Activated CD4-positive, alpha-beta T cell treated with anti-CD3 and anti-CD28 coated beads, Interleukin-2, amount 50 U/mL, for 48 hours (primary cell): ENCODE measurements at places on chromosomes 16 and 17.

- DNase-seq, result no peak
Measured at GRCh38 chr17:299546-299945, 53.1 kb downstream of the RPH3AL start.

DNA sequence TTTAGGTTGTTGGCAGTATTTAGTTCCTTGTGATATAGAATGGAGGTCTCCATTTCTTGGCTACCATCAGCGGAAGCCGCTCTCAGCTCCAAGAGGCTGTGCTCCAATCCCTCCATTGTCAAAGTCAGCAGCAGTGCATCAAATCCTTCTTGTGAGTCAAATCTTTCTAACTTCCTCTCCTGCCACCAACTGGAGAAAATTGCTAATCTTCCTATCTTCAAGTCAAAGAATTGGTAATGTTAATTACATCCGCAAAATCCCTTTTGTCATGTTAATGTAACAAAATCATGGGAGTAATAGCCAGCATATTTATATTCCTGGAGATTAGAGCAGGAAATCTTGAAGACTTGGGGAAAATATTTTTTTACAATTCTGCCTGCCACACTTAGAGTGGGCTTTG is 436.4 kb upstream of the DYNLRB2 start:
- no peak for DNase-seq

- no peak for DNase-seq
Measured at GRCh38 chr16:59144841-59145240, 410.7 kb upstream of the GOT2 start.

DNA sequence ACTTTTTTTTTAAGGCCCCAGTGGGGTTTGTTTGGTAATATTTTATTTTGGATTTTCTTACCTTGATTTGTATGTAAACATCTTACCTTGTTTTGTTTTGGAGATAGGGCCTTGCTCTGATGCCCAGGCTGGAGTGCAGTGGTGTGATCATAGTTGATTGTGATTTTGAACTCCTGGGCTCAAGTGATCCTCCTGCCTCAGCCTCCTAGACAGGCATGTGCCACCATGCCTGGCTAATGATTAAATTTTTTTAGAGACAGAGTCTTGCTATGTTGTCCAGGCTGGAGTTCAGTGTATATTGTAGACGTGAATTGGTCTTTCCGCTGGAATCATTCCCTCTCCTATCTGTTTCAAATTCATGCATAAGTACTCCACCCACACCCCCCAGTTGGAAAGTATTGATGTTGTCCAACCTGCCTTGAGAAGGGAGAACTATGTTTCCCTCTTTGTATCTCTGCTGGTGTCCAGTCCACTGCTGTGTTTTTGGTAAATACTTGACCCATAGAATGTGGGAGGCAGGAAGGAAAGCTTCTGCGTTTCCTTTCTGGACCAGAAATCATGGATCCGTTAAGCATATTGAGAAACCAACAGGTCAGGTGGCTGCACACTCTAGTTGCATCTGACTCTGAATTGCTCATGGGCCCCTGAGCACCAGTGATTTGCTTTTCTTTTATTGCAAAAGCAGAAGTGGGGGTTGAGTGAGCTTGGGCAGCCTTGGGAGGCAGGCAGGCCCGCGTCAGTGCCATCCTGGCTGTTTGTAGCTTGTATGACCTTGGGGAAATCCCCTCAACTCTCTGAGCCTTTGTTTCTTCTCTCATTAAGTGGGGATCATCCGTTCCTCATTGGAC is 25.0 kb downstream of the RMI2 start:
- no peak for DNase-seq

DNA sequence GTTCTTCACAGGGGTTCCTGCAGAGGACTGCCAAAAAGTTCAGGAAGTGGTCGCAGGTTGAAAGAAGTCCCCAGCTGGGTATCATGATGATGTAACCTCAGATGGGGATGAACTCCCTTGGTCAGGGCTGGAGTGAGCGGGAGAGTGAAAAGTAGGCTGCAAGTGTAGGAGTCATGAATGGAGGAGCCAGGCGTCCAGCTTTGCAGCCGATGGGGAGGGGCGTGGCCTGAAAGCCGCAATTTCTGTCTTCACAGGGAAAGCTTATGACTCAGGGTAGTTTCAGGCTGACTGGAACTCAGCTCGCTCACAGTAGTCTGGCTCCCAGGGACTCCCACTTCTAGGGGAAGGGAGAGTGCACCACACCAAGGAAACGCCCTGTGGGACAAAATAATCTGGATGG is 70.0 kb upstream of the HS3ST3A1 start:
- DNase-seq, result peak; percentile 57

DNA sequence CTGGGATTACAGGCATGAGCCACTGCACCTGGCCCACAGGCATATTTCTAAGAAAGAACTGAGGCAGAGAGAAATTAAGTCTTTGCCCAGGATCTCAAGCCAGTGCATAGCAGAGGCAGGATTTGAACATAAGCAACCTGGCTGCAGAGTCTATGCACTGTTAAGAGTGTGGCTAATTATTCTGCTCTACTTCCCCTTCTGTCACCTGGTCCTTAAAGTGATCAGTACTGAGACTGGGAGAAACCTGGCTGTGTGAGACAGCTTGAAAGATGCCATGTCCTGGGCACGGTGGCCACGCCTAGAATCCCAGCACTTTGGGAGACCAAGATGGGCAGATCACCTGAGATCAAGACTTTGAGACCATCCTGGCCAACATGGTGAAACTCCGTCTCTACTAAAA is 58.1 kb downstream of the IQCK start:
- DNase-seq, result no peak
